ENCODE measurements at places on chromosomes 6 and 20. TPM values are rescaled to one million over a fixed set of nuclear protein-coding genes. Genes with fewer than 3 reads are reported as not detected.

DNA sequence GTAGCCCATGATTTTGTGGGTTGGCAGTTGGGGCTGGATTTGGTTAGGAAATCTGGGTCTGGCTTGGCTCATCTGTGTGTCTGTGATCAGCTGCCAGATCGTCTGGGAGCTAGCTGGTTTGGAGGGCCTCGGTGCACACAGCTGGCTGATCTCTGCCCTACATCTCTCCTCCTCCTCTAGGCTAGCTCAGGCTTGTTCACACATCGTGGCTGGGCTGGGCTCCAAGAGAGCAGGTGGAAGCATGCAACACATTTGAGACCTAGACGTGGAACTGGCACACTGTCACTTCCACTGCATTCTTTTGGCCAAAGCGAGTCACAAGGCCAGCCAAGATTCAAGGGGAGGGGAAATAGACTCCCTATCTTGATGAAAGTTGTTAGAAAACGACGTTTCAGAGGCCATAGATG lies 15.9 kb downstream of the NDUFAF5 start:
- DNase-seq, result no peak
- H3K27ac ChIP-seq, result no peak overlapping the region
- H3K4me3 ChIP-seq, result no peak overlapping the region
- peaks cover 83% of the 10 kb centered on the region for H3K36me3 ChIP-seq
- H3K27me3 ChIP-seq, result no peaks in the 10 kb centered on the region
- no peaks in the 10 kb centered on the region for H3K4me1 ChIP-seq

TUBB1 gene
- total RNA-seq, result 0.05 TPM

DNA sequence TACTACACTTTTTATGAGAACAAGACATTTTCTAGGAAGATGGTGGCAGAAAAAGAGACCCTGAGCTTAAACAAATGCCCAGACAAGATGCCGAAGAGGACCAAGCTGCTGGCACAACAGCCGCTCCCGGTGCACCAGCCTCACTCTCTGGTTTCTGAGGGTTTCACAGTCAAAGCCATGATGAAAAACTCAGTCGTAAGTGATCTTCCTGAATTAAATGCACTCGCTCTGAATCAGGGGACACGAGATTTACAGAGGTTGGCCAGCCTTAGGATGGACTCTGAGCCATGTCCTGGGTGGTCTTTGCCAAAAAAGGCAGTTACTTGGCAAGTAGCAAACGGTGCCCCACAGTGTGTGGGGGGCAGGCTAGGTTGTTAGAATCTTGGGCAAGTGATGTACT lies 423 bp downstream of the PACRG start:
- H3K4me1 ChIP-seq, result no peaks in the 10 kb centered on the region
- DNase-seq, result no peak
- peak overlapping the region; percentile 75 for H3K4me3 ChIP-seq
- H3K27me3 ChIP-seq, result no peaks in the 10 kb centered on the region

- no peaks in the 10 kb centered on the region for H3K36me3 ChIP-seq
- H3K4me1 ChIP-seq, result peaks cover 12% of the 10 kb centered on the region
- H3K27ac ChIP-seq, result no peak overlapping the region
- H3K27me3 ChIP-seq, result no peaks in the 10 kb centered on the region
- DNase-seq, result peak; percentile 53
Observed at GRCh38 chr6:10248378-10248843, 166.5 kb downstream of the TFAP2A start.

PPIL6 gene
- total RNA-seq, result 0.29 TPM

DNA sequence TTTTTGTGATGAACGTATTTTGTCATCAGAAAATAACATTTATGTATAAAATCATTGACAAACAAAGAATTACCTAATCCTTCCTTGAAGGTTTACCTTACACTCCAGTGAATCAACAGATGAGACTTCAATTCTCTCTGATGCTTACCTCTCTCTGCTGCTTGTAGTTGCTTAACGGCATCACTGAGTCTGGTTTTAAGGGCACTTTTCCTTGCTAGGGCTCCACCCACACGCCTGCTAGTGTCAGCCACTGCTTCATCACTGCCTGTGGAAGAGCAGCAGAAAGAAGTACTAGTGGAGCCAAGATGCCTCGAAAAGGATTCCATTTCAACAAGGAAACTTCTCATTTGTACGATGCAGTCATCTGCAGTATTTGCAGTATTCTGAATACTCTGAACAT lies 63.0 kb downstream of the FAM229B start:
- DNase-seq, result no peak
- H3K36me3 ChIP-seq, result no peaks in the 10 kb centered on the region
- H3K27ac ChIP-seq, result no peak overlapping the region
- peaks cover 13% of the 10 kb centered on the region for H3K4me1 ChIP-seq

- peaks cover 38% of the 10 kb centered on the region for H3K4me1 ChIP-seq
- no peaks in the 10 kb centered on the region for H3K36me3 ChIP-seq
- H3K27ac ChIP-seq, result no peak overlapping the region
- H3K27me3 ChIP-seq, result no peaks in the 10 kb centered on the region
Observed at GRCh38 chr6:10146715-10147451, 268.0 kb downstream of the TFAP2A start.
